Peyer's patch (tissue), 4 donors: ENCODE measurements at places on chromosomes 16 and 17.

DNA sequence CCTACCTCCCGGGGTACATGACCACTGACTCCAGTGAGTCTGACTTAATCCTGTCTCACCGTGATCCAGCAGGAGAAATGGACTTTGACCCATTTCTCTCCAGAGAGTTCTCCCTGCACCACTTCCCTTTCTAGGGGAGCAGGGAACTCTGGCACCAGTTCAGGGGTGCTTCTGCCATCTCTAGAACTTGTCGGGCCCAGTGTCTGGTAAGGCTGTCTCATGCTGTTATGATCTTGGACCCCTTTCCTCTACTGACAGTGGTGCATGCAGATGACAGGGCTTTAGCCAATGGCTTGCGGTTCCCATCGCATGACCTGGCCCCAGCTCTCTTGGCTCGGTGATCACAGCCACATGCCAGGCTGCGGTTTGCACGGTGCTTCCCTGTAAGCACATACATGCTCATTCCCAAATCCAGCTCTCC lies 62.0 kb downstream of the SLC39A11 start:
- peak overlapping the region; percentile 49 for H3K27ac ChIP-seq
- no peaks in the 10 kb centered on the region for H3K27me3 ChIP-seq
- H3K4me1 ChIP-seq = no peaks in the 10 kb centered on the region
- no peaks in the 10 kb centered on the region for H3K36me3 ChIP-seq

DNA sequence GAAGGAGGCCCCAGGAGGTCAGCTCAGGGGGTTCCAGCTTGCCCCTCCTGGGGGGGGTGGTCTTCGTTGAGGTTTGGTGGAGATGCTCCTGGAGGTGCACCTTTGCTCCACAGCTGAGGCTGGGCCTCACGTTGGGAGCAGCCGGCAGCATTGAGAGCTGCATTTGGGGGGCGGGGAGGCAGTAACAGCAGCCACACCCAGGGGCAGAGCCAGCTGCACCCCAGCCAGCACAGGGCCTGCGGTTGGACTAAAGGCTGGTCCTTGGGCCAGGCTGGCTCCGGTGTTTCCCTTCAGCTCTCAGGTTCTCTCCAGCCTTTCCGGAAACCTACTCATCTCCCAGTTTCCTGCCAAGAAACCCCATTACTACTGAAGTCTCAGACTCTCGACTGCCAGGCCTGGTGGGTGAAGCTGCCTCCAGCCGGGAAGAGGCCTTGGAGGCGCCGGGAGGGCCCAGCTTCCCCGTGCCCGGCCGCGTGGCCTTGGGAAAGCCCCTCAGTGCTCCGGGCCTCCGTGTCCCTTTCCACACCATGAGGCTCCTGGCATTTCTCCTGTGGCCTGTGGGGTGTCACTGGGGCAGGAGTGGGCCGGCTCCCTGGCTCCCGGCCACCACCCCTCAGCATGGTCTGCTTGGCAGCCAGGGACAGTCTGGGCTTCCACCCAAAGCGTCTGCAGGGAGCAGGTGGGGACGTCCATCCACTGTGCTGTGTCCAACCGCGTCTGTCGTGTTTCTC lies 14.0 kb upstream of the BAIAP2 start:
- no peaks in the 10 kb centered on the region for H3K36me3 ChIP-seq
- no peaks in the 10 kb centered on the region for H3K4me1 ChIP-seq
- H3K4me3 ChIP-seq = no peak overlapping the region
- no peaks in the 10 kb centered on the region for H3K27me3 ChIP-seq

DNA sequence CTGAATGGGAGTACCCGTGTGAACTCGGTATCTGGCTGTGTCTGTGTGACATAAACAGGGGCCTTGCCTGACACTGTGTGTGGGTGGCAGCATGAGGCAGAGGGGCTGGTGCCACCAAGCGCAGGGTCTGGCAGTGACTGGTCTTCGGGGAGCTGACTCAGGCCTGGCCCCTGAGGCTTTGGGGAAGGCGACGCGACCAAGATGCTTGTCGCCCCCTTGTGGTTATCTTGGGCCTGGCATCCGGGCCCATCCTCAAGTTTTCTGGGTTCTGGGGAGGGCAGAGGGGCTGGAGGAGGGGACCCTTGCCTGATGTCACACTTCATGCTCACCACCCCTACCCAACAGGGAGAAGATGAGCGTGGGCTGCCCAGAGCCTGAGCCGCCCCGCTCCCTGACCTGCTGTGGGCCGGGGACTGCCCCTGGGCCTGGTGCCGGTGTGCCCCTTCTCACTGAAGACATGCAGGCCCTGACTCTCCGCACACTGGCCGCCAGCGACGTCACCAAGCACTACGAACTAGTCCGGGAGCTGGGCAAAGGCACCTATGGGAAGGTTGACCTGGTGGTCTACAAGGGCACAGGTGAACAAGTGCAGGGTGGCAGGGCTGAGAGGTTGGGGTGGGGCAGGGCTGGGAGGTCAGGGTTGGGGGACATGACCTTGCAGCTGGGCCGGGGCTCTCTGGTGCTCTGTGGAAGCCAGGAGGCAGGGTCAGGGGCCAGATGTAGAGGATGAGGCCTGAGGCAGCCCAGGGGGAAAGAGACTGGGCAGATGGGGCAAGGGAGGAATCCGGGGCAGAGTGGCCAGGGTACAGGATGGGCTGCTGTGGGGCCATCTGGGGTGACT lies 24.9 kb downstream of the SBK1 start:
- H3K27ac ChIP-seq = no peak overlapping the region
- no peaks in the 10 kb centered on the region for H3K4me1 ChIP-seq
- H3K27me3 ChIP-seq = no peaks in the 10 kb centered on the region

- no peaks in the 10 kb centered on the region for H3K4me1 ChIP-seq
- peaks cover 17% of the 10 kb centered on the region for H3K36me3 ChIP-seq
- H3K27me3 ChIP-seq = no peaks in the 10 kb centered on the region
- peak; percentile 67 for DNase-seq
These were observed 802 bp upstream of the TOB1 start for GRCh38 chr17:50866950-50867362.

DNA sequence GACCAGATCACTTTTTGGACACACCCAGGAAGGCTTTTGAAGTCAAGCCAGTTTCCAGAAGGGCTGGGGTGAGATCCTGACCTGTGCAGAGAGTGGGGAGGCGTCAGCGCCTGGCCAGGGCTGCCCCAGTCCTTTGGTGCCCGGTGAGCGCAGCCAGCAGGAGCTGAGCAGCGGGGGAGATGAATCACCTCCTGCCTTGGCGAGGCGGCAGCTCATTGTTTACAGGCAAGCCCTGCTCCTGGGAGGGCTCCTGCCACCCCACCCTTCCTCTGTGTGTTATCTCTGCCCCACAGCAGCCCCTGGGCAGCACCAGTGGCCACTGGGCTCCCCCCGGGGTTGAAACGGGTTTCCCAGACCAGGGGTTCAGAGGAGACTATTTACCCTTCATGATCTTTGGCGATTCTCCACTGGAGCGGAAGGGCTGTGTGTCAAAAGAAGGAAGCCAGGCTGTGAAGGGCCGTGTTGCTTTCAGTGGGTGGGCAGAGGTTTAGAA lies 14.1 kb upstream of the ITGB4 start:
- peak overlapping the region; percentile 46 for H3K27ac ChIP-seq
- H3K4me1 ChIP-seq = no peaks in the 10 kb centered on the region
- H3K4me3 ChIP-seq = no peak overlapping the region
- H3K27me3 ChIP-seq = no peaks in the 10 kb centered on the region
- H3K36me3 ChIP-seq = peaks cover 63% of the 10 kb centered on the region

DNA sequence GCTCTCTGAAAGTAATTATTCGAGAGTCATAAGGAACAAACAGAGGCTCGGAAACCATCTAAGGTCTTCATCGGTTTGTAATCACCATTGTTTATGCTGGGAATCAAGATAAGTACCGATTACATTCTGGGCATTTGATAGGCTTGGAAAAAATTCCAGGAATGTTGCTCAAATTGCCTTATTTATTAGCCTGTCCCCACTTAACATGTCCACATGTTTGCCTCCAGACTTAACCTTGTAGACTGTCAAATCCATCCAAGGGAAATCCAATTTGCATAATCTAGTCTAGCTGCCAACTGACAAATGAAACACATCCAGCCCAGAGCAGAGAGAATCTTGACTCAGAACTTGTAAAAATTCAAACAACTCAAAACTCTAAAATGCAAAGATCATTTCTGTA lies 51.3 kb upstream of the TMC5 start:
- no peaks in the 10 kb centered on the region for H3K4me1 ChIP-seq

DNA sequence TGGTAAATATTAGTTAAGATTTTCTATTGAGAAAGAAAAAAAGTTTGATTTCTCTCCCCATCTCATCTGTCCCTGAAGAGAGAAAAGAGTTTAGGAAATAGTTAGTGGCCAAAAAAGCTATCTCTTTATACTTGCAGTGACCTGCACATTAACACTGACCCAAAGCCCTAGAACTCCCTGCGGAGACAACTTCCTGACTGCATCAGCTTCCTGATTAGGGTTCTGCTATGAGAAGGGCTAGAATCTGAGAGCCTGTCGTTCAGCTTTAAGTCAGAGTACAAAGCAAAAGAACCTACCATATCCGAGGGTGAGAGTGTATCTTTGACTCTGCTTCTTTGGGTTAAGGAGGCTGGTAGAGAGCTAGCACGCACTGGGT lies 24.7 kb downstream of the LIMD2 start:
- no peaks in the 10 kb centered on the region for H3K27me3 ChIP-seq
- H3K4me1 ChIP-seq = peaks cover 4% of the 10 kb centered on the region
- H3K36me3 ChIP-seq = peaks cover 16% of the 10 kb centered on the region
- H3K4me3 ChIP-seq = no peak overlapping the region
- DNase-seq = no peak

DNA sequence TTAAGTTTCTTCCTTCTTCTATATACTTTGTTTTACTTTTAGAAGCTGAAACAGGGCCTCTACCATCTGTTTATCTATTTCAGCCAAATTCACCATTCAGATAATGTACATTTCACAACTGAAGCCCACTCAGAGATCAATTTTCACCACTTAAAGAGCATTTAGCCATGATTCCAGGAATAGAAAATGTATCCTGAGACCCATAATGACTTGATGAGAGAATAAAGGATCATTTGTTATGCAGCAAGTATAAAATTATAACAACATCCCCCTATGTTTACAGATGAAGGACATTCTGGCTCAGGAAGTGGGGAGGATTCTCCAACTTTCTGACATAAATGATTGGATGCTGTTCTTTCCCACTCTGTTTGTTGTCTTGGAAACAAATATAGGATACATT lies 962.1 kb upstream of the EEF2KMT start:
- H3K27me3 ChIP-seq = no peaks in the 10 kb centered on the region
- DNase-seq = no peak
- H3K27ac ChIP-seq = no peak overlapping the region
- no peaks in the 10 kb centered on the region for H3K4me1 ChIP-seq
- H3K36me3 ChIP-seq = no peaks in the 10 kb centered on the region

DNA sequence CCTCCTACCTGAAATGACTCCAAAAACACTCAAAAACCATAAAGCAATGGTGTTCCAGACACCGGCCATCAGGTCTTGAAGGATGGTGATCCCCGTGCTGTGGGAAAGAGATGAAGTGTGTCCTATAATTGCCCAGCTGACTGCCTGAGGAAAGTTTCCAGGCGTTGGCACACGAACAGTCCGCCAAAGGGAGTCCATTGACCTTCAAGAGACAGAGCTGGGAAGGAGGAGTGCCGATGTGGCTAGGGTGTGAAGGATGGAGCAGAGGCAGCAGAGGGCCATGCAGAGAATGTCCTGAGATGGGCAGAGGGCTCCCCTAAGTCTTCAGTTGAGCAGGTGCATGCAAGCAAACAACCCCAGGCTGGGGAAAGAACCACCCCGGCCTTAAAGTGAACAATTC lies 11.9 kb upstream of the NUBP1 start:
- H3K27ac ChIP-seq = no peak overlapping the region
- H3K4me3 ChIP-seq = no peak overlapping the region
- no peaks in the 10 kb centered on the region for H3K4me1 ChIP-seq

DNA sequence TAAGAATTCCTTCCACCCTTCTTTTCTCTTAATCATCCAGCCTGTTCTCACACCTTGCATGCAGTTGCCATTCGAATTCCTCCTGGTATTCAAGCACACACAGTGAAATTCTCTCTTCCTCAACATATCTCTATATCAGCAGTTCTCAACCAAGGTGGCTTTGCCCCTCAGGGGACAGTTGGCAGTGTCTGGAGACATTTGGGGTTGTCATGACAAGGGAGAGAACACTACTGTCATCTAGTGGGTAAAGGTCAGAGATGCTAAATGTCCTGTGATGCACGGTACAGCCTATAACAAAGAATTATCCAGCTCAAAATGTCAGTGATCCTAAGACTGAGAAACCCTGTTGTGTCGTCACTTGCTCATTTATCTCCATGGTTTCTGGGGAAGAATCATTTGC lies 94.8 kb upstream of the CPHXL start:
- no peaks in the 10 kb centered on the region for H3K27me3 ChIP-seq
- H3K27ac ChIP-seq = no peak overlapping the region
- no peaks in the 10 kb centered on the region for H3K4me1 ChIP-seq
- no peak for DNase-seq

- H3K4me3 ChIP-seq = no peak overlapping the region
- H3K4me1 ChIP-seq = no peaks in the 10 kb centered on the region
- no peak overlapping the region for H3K27ac ChIP-seq
- DNase-seq = no peak
- no peaks in the 10 kb centered on the region for H3K36me3 ChIP-seq
- H3K27me3 ChIP-seq = no peaks in the 10 kb centered on the region
These were observed 9.4 kb downstream of the MPO start for GRCh38 chr17:58271216-58271931.

DNA sequence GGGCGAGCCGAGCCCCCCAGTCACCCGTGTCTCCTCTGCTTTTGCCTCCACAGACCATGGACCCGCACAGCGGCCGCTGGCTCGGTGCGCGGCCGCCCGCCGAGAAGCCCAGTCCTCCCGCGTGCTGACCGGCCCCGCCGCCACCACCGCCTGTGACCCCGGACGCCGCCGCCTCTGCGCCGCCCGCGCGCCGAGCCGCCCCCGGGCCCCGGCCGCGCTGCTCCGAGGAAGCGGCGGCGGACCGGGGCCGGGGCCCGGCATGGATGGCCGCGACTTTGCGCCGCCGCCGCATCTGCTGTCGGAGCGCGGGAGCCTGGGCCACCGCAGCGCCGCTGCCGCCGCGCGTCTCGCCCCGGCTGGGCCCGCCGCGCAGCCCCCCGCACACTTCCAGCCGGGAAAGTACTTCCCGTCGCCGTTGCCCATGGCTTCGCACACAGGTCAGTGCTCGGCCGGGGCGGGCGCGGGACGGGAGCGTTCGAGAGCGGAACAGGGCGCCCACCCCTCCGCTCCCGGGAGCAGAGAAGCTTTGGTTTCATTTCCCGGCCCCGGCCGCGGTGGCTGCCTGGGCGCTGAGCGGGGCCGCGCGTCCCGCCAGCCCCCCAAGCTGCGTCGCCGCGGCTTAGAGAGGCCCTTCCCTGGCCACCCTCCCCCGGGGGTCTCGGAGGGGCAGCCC lies 4.4 kb downstream of the BAHCC1 start:
- peak overlapping the region; percentile 95 for H3K27ac ChIP-seq
- peak; percentile 73 for DNase-seq
- peaks cover 4% of the 10 kb centered on the region for H3K4me1 ChIP-seq
- no peaks in the 10 kb centered on the region for H3K27me3 ChIP-seq
- H3K36me3 ChIP-seq = no peaks in the 10 kb centered on the region

DNA sequence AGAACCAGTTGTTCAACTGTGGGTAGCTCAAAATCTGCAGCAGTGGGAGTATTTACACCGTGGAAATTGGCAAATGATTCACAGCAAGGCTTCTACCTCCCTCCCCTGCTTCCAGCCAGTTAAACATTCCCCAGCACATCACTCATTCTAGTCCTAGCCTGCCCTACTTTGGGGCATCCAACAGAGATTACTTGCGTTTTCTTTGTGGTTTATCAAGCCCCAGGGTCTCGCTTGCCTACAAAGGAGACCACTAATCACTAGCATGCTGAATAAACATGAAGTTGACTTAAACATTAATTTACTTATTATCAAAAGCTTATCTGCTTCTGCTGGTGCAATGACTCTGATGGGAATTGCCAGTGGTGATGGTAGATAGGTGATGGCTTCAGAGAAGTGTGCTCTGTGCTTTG lies 94.5 kb downstream of the MARF1 start:
- no peaks in the 10 kb centered on the region for H3K36me3 ChIP-seq
- DNase-seq = no peak
- no peaks in the 10 kb centered on the region for H3K4me1 ChIP-seq
- H3K27me3 ChIP-seq = no peaks in the 10 kb centered on the region

- peak overlapping the region; percentile 98 for H3K27ac ChIP-seq
- DNase-seq = peak; percentile 97
- no peaks in the 10 kb centered on the region for H3K36me3 ChIP-seq
- peak overlapping the region; percentile 83 for H3K4me3 ChIP-seq
These were observed 3.0 kb downstream of the BORCS6 start for GRCh38 chr17:8186787-8187516.
